CMK (cell line): ENCODE measurements at places on chromosomes 2 and 18.

- no peak for DNase-seq
These were observed 27.9 kb upstream of the GLI2 start for GRCh38 chr2:120707816-120708215.

- no peak for DNase-seq
These were observed 52.5 kb downstream of the AQP4 start for GRCh38 chr18:26813043-26813442.

GRCh38 chr2:50443288-50443687 lies 588.6 kb downstream of the NRXN1 start:
- no peak for DNase-seq

- DNase-seq = no peak
These were observed 37.3 kb downstream of the RNU4ATAC start for GRCh38 chr2:121567957-121568409.

DNA sequence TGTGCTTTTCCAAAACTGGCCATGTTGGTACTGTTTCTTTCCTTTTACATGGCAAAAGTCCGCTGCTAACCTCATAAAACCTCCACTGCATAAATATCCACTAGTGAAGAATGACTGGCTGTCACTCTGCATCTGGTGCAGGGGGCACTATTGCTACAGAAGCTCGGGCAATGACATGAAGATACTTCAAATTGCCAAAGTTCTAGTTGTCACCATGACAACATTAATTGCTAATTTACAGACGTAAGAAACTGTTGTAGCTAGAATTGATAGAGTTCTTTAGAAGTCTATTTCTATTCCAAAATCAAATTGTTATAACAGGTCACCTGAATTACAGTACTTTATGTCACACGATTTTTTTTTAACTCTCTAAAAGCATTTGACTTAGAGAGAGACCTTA lies 845 bp downstream of the CFAP210 start:
- no peak for DNase-seq

- DNase-seq = no peak
These were observed 206.1 kb upstream of the FSHR start for GRCh38 chr2:49360407-49360767.

DNA sequence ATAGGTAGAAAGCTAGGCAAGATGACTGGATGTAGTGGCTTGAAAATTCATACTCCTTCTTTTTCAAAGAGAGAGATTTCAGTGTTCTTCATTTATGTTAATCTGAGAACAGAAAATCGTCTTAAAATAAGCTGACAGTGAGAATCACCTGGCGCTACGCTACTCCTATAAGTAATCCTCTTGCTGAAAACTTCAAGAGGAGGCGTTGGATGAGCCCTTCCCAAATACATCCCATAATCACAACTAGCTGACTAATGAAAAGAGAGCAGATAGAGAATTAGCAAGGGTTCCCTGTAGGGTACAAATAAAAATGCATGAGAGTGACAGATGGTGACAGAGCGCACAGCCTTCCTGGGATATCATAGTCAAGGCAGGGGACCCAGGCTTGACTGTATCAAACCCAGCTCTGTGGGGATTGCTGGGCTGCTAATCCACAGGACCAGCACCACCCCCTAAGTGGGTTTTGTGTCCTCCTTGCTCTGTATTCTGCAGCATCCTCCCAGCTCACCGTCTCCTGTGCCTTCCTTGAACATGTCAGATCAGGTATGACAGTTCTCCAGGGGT lies 280.2 kb downstream of the SP3 start:
- DNase-seq = no peak

DNA sequence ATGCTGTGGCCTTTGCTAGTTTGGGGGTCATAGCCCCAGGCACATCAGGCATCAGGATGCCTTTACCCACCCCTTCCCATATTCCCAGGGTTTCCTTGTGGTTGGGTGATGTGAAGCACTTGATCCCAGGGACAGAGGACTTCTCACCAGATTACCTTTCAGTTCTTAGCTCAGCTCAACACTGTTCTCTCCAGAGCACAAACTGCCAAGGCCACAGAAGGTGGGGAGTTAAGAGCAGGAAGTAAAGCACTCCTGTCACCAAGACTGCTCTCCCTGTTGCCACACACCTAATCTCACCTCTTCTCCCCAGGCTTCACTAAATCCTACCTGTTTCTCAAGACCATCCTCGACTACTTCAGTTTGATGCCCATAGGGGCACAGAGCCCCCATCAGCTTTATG lies 25.9 kb downstream of the FHOD3 start:
- DNase-seq = no peak

GRCh38 chr2:8576525-8577167 lies 105.2 kb upstream of the ID2 start:
- no peak for DNase-seq

DNA sequence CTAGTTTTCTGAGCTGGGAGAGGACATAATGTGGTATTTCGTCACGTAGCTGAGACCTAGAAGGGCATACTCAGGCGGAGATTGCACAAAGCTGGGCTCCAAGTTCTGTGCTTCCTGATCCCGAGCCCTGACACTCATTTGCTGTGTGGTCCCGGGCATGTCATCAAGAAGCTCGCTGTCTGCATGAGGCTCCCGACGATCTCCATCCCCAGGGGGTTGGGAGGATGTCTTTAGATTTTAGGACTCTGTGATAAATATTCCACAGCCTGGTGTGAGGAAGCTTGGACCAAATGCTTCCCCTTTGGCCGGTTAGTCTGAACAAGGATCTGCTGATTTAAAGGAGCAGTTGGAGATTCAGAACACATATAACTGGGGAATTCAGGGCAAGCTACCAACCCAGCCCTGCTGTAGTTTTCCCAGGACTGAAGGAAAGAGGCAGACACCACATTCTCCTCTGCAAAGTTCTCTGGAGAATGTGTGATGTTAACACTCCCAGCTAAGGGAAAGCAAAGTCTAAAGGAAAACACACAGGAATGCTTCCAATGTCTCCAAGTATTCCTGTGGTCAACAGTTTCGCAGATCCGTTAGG lies 2.3 kb downstream of the KCNE4 start:
- DNase-seq = no peak

DNA sequence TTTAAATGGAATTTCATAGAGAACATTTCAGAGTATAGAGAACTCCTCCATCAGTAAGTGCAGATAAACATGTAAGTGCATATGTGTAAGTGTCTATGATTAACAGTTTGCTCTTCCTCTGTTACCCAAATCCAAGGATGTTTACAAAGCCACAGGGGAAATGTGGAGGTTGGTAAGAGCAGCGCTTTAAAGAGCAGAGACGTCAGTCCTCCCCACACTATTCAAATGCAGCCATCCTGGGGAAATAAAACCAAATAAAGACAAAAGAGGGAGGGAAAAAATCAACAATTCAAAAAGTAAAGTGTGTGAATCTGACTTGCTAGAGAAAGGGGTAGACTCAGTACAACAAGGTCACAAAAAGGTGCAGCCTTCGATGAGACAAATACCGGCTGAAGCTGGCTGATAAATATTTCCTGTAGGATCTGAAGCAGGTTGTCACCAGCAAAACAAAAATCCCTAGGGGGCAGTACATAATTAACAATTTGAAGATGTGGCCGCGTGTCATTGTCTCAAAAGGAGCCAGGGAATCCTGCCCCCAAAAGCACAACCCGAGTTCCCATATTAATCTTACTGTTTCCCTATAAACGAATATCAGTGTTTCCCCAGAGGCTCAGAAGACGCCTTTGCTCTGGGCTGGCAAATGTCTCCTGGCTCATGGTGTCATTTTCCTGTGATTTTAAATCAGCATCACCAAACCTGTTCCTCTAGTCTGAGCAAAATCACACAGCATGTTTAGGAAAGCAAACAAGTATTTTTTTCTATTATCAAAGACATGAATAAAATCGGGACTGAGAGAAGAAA lies 216.5 kb downstream of the CDCA7 start:
- no peak for DNase-seq

DNA sequence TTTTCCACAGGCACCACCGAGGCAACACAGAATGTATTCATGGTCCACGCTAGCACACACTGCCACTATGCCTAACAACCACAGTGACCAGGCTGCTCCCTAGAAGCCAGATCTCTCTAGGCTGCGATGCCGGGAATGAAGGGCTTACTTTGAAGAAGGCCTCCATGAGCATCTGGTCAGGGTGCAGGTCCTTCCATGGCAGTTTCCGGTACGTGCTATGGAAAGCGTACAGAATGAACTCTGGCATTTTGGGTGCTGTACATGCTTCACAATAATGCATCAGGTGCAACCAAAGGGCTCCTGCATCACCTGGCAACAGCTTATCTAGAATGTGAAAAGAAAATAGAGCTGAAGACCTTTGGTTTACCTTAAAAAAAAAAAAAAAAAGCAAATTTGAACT lies 44.9 kb downstream of the SIGLEC15 start:
- no peak for DNase-seq

DNA sequence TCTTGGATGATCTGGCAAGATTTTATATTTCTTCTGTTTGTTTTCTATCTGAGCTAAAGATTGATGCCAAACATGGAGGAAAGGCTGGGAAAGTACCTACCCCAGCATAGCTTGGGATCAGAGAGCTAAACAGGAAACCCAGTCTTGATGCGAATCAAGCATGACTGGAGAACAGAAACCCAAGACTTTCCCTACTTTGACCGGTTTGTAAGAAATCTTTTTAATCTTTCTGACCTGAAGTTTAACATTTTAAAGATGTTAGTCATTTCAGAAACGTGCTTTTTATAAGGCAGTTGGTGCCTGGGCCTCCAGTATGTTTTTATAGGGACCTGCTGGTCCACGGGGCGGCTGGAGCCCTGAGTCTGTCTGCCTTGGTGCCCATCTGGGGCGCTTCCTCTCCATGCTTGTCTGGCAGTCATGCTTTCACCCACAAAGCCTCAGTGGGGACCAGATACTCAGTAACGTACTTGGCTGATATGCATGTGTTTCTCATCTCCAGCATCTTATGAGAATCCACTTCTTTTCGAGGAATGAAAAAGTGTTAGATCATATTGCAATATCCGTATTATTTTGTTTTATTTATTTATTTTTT lies 266.5 kb downstream of the PTGR3 start:
- no peak for DNase-seq
